AG08395 (cell line): ENCODE measurements at places on chromosomes 11 and 22.
A peak's percentile ranks its signal among the peaks of the same experiment; 100 is the strongest.

DNA sequence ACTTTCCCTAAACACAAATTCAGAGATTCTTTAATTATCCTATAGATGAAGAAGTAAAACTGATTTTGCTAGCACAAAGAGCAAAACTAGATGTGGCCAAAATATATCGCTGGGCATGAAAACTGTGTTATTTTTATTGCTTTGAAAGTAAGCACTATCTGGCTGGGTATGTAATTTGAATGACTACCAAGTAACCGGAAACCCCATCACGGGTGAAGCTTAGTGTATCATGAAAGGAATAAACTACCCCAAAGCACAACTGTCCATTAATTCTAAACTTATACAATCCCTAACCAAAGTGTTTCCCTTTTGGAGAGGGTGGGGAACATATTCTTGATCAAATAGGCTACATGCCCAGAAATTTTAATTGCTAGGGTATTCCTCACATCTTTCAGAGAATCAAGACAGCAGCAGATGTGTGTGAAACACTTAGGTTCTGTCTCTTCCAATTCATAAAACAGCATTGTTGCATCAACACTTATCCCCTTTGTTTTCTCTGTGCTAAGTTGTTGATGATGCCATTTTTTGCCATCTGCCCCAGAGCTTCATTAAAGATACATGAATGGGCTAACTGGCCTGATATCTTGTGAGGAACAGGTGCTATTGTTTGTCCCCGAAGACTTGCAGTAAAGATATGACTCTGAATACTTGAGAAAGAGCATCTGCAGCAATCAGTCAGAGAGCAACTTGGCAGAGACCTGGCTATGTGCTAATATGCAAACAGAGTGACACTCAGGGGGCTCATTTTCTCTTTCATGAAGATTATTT lies 238.2 kb downstream of the SOX6 start:
- DNase-seq, result no peak

- no peak for DNase-seq
Measured at GRCh38 chr22:23113067-23113846, 28.5 kb downstream of the RSPH14 start.

DNA sequence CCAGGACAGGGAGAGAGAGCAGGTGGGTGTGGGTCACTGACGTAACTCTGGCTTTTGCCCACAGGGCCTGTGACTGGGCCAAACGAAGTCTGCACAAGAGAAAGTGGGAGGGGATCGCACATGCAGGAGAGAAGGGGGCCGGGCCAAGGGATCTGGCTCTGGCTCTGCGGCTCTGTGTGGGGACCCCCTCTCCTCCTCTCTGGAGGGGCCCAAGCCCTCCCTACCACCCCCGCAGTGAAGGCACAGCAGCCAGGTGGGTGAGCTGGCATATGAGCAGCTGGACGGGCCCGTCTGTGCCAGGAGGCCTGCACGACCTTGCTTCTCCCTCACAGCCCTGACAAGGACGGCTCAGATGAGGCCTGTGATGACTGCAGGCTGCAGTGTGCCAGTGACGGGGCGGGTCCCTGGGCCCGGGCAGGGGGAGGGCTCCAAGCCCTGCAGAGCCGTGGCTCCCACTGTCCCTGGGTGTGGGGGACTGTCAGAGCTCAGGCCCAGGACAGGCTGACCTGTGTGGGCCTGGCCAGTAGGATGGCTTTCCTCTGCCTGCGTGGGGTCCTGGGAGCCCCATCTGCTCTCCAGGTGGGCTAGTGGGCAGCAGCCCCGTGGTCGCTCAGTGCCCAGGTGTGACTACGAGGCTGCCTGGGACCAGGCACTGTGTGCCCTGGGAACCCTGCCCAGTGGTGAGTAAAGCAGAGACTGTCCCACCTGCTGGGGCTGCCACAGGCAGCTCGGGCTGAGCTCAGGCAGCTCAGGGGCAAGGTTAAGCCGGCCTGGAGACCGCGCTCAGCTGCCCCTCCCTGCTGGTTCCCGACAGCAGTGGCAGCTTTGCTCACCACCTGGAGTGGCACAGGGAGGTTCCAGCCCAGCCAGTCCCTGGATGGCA lies 22.2 kb downstream of the MRGPRG start:
- DNase-seq, result no peak

DNA sequence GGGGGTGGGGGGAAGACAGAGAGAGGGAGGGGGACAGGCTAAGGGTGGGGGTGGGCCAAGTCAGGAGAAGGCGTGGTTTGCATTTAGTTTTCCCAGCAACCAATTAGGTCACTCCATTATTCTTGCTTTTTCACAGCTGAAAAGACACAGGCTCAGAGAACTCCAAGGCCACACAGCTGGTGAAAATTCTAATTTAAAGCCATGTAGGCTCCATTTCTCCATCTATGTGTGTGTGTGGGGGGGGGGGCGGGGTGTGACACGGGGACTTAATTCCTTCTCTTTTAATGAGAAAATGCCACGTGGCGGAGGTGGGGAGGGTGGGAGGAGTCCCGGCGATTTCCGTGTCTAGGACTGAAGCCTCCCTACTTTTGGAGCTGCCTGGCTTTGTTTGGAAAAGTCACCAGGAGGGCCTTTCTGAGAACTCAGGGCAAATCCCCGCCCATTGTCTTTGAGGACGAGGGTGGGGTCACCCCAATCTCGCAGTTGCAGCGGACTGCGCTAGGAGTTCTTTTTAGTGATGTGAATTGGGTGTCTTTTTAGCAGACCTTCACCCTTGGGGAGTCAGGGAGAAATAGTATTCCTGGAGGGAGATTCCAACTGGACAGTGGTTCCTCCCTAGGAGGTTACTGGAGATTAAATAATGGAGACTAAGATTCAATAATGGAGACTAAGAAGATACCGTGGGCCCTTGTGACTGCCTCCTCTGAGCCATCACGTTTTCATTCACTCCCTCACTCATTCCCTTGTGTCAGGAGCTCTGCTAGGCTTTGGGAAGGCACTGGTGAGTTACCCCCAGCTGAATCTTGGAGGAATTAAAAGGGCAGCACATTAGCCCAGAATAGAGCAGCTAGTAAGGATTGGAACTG lies 36.4 kb upstream of the PTPRJ start:
- no peak for DNase-seq

DNA sequence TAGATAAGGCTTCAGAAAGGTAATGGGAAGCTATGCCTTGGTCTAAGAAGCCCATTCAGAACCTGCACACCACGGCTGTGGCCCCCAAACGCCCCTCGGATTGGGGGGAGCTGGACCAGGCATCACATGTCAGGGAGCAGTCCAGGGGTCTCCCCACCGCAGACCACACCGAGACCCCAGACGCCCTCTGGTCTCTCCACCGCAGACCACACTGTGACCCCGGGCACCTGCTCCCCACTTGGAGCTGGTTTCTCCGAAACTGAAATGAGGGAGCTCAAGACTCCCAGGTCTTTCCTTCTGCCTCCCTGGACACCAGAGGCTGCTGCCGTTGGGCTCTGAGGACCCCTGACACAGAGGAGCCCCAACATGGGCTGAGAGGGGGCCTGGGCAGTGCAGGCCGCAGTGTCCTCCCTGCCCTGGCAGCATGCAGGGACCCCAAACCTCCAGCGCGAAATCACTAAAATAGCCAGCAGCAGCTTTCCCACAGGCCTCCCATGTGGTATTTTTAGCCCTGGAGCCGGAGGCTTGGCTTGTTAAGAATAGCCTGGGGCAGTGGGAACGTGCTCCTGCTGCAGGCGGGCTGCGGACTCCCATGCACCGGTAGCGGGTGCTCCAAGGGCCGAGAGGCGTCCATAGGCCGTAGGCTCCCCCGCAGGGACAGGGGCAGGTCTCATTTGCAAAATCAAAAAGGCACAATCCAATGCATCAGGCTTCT lies 7.7 kb downstream of the LINC01488 start:
- DNase-seq, result peak; percentile 44
